Stimulated activated CD4-positive, alpha-beta T cell treated with anti-CD3 and anti-CD28 coated beads, Interleukin-15, amount 100 ng/mL, for 1 hour (primary cell): ENCODE measurements at places on chromosomes 2 and 18.

DNA sequence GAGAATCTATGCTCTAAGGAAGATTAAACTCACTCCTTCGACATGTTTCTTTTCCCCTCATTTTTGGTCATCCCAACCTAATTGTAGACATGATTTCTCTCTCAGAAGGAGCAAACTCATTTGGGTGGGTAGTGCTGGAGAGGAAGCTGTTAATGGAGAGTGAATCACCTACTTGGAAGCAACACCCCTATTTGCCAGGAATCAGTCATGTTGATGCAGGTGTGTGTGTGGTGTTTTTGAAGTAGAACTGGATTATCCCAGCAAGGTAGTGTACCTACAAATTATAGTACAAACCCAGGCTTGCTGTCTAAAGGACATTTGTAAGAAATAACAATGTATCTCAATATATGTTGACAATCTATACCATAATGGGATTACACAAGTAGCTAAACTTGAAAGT, 186.4 kb downstream of the EPHA4 start:
- DNase-seq, result no peak

- no peak for DNase-seq
Measured at GRCh38 chr2:95346231-95346737, 49.1 kb downstream of the KCNIP3 start.

- no peak for DNase-seq
Measured at GRCh38 chr18:44909191-44909719, 228.6 kb downstream of the SETBP1 start.

- DNase-seq, result no peak
Measured at GRCh38 chr2:175057078-175057685, 52.0 kb upstream of the CHN1 start.

DNA sequence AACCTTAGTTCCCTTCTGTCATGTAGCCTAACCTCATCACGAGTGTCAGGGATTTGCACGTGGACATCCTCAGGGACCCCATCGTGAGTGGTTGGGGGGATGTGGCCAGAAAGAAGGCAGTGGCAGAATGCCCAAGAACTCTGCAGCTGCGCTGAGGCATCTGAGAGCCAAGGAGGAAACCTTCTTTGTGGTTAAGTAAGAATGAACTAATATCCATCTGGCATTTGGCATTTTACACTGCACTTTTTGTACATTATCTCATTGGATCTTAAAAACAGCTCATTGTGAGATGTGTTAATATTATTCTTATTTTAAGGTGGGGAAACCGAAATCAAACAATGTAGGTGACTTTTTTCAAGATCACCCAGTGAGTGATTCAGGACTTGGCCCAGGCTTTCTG, 32.6 kb upstream of the APCDD1 start:
- DNase-seq, result no peak

DNA sequence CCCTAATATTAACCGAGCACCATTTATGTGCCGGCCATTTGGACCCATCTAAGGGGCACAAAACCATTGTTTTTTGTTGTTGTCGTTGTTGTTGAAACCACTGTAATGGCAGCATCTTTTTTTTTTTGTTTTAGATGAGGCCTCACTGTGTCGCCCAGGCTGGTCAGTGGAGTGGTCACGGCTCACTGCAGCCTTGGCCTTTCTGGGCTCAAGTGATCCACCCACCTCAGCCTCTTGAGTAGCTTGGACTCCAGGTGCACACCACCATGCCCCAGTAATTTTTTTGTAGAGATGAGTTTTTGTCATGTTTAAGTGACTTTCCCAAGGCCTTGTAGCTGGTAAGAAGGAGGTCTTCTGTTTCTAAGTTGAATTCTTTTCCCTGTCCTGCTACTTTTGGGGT, 33.0 kb downstream of the ASAP2 start:
- DNase-seq, result no peak

- DNase-seq, result no peak
Measured at GRCh38 chr2:26732446-26732845, 31.6 kb upstream of the SLC35F6 start.

GRCh38 chr2:207722773-207723424, 11.5 kb downstream of the CCNYL1 start:
- no peak for DNase-seq

DNA sequence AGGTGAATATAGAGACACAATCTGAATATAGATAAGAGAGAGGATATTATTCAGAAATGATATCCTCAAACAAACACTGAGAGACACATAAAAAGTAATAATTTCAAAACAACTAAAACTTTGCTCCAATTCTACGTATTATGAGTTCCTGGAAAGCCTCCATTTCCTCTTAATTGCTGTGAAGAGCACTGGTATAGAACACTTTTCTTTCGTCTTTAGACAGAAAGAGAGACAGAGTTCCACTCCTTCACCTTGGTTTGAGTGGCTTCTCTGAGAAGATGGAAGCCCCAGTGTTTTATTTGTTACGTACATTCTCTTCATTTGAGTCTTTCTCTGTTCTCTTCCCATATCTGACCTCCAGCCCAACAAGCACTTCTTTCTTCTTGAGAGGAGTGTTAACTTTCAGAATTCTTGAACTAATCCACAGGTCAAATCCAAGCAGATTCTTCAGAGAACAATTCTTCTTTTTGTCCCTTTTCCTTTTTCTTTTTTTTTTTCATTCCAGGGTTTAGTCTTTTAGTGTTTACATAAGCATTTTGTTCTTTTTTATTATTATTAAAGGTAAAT, 6.4 kb upstream of the PIK3C3 start:
- no peak for DNase-seq

- no peak for DNase-seq
Measured at GRCh38 chr2:46094689-46095088, 202.5 kb upstream of the EPAS1 start.

GRCh38 chr18:3869848-3870247, 419.9 kb downstream of the TGIF1 start:
- no peak for DNase-seq
